ENCODE measurements at places on chromosomes 2 and 18. TPM values are rescaled to one million over a fixed set of nuclear protein-coding genes. Genes with fewer than 3 reads are reported as not detected.

ADAM23 gene
- total RNA-seq: 0.13 TPM

FAM136A gene
- 25.3 TPM for total RNA-seq

PAIP2B gene
- 1.1 TPM for total RNA-seq

MDH1B gene
- total RNA-seq: 2.3 TPM

HOXD4 gene
- 1.6 TPM for total RNA-seq

NOL4 gene
- total RNA-seq: not detected

CRYGC gene
- not detected for total RNA-seq

DSEL gene
- total RNA-seq: 49.8 TPM

All from articular chondrocyte of knee joint (primary cell).